ENCODE measurements at places on chromosomes 3 and 15.

DNA sequence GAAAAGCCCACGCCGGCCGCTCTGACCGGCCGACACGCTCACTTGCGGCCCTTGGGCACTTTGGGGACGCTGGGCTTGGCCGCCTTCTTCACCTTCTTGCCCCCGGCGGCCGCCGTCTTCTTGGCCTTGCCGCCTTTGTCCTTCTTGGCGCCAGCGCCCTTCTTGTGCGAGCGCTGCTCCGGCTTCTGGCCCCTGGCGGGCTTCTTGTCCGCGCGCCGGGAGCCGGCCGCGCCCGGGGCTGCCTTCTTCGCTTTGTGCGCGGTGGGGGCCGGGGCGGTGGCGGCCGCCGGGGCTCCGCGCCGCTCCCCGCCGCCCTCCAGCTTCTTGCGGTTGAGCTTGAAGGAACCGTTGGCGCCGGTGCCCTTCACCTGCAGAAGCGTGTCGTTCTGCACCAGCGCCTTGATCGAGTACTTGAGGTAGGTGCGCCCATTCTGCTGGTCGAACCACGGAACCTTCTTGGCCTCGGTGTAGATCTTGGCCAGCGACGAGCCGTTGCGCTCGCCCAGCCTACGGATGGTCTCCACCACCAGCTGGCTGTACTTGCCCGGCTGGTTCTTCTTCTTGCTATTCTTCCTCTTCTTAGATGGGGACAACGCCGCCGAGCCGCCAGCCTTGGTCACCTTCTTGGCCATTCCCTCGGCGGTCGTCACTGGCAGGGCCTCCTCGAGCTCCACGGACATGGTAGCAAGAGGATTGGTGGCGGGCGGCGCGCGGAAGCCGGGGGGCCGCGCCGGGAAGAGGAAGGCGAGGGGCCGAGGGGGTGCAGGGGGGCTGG, 36.7 kb downstream of the HMCES start:
- DNase-seq = peak; percentile 13

GRCh38 chr15:58762731-58763130, 8.4 kb upstream of the MINDY2 start:
- DNase-seq = peak; percentile 23

DNA sequence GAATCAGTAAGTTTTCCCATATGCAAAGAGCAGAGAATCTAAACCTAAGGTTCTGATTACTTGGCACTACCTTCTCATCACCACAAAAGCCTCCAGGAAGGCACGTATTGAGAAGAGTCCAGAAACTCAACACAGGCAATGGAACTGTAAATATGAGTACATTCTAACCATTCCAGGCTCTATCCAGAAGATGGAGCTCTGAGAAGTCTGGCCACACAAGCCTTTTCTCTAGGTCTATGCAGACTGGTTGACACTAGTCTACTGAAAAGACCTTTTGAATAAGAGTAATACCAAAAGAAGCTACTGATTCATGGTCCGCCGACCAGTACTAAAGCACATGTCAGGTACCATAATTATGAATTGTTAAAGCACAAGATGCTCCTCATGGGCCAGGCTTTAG, 12.2 kb upstream of the NCKIPSD start:
- DNase-seq = no peak

DNA sequence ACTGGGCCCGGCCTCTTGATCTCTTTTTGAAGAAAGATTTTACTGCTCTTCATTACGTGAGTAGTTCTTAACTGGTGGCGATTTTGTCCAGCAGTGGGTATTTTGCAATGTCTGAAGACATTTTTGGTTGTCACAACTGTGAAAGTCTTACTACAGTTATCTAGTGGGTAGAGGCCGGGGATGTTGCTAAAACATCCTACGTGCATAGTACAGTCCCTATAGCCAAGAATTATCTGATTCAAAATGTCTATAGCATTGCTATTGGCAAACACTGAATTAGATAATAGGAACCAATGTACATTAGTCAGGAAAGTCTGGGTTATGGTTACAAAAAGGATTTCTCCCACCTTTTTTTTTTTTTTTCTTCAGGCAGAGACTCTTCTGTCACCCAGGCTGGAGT, 38.1 kb downstream of the FOXL2 start:
- no peak for DNase-seq

GRCh38 chr3:50237754-50238548, 1.9 kb downstream of the GNAI2 start:
- peak; percentile 22 for DNase-seq

DNA sequence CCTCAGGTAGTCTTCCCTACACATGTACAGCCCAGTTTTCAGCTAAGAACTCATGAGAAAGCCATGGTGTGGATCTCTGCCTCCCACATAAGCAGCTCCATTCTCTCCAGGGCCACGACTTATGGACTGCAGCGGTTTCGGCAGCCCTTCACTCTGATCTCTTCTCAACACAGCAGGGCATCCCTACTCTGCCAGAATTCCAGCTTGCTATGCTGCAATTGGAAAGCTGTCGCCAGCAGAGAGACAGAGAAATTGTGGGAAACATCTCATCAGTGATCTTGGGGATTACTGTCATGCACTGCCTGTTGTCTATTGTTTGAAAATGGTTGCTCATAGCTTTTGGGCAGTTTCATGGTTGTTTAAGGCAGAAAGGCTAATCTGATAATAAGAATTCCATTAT, 11.9 kb upstream of the BLM start:
- no peak for DNase-seq
